ENCODE measurements at places on chromosomes 1 and 21. TPM values are rescaled to one million over a fixed set of nuclear protein-coding genes. Genes with fewer than 3 reads are reported as not detected.

Gene MAST2
- total RNA-seq = 11.1 TPM

Gene CTTNBP2NL
- total RNA-seq = 10.7 TPM

Gene DISC1
- total RNA-seq = 1.4 TPM

Gene BGLAP
- 0.50 TPM for total RNA-seq

Gene COL9A2
- total RNA-seq = 0.61 TPM

Gene BSND
- not detected for total RNA-seq

Gene CACNA1E
- total RNA-seq = not detected

Gene KRTAP19-1
- total RNA-seq = not detected

Gene KLHDC9
- 5.3 TPM for total RNA-seq

Gene IFI44L
- total RNA-seq = 16.1 TPM

Gene RGS13
- not detected for total RNA-seq

Gene SLAMF9
- total RNA-seq = not detected

Gene EEIG2
- total RNA-seq = 22.9 TPM

Gene TMPRSS15
- total RNA-seq = 0.32 TPM

Gene CD1B
- total RNA-seq = not detected

Gene RO60
- total RNA-seq = 229 TPM

Gene FMN2
- total RNA-seq = 7.5 TPM

Gene DUSP23
- total RNA-seq = 4.8 TPM

Gene S1PR1
- total RNA-seq = not detected

Gene C8B
- total RNA-seq = not detected

Gene HES3
- total RNA-seq = not detected

Gene CR1L
- total RNA-seq = not detected

Gene S100A16
- 96.5 TPM for total RNA-seq

Gene OR6N1
- total RNA-seq = not detected

Gene TAS1R1
- total RNA-seq = not detected

Gene LCE3D
- total RNA-seq = not detected

Gene A3GALT2
- not detected for total RNA-seq

Gene TLR5
- 0.05 TPM for total RNA-seq

Gene KIF2C
- total RNA-seq = 49.8 TPM

Gene LEFTY1
- total RNA-seq = not detected

Gene USH2A
- 0.02 TPM for total RNA-seq

Gene AADACL3
- not detected for total RNA-seq

Gene EVA1B
- 1.6 TPM for total RNA-seq

Gene ANKRD45
- total RNA-seq = not detected

Gene CD244
- not detected for total RNA-seq

Gene RERE
- total RNA-seq = 7.7 TPM

Gene SSX2IP
- 19.5 TPM for total RNA-seq

Gene CELA3B
- not detected for total RNA-seq

Gene EPHA8
- total RNA-seq = 1.3 TPM

Gene CAPN8
- not detected for total RNA-seq

Gene SGIP1
- 3.7 TPM for total RNA-seq

Gene DFFB
- 7.9 TPM for total RNA-seq

Gene SOX13
- 6.6 TPM for total RNA-seq

Gene PRSS38
- total RNA-seq = not detected

Gene LCE3B
- not detected for total RNA-seq

Gene CYB5RL
- total RNA-seq = 3.2 TPM

Gene PTAFR
- total RNA-seq = 0.09 TPM

Gene KCNE2
- not detected for total RNA-seq

Gene CELF3
- total RNA-seq = not detected

Gene MAB21L3
- not detected for total RNA-seq

Gene OR10Z1
- not detected for total RNA-seq

Gene NLRP3
- not detected for total RNA-seq

Gene RAB7B
- total RNA-seq = not detected

Gene S100A3
- 3.4 TPM for total RNA-seq

Gene COG2
- 52.6 TPM for total RNA-seq
